ENCODE measurements at places on chromosomes 5 and 9. TPM values are rescaled to one million over a fixed set of nuclear protein-coding genes. Genes with fewer than 3 reads are reported as not detected.

SNCAIP gene
- total RNA-seq: 3.0 TPM

DNA sequence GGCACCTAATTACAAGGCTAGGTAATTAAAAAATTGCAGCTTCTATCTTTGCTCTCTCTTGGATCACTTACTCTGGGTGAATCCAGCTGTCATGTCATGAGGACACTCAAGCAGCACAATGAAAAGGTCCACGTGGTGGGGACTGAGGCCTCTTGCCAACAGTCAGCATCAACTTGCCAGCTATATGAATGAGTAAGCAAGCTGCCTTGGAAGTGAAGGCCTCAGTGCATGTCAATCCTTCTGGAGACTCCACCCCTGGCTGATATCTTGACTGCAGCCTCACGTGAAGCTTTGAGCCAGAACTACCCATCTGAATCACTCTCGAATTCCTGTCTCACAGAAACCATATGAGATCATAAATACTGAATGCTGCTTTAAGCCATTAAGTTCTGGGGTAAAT lies 140.5 kb downstream of the SNX18 start:
- DNase-seq: no peak

TGFBI gene
- 443 TPM for total RNA-seq

SLC6A7 gene
- total RNA-seq: not detected

DNA sequence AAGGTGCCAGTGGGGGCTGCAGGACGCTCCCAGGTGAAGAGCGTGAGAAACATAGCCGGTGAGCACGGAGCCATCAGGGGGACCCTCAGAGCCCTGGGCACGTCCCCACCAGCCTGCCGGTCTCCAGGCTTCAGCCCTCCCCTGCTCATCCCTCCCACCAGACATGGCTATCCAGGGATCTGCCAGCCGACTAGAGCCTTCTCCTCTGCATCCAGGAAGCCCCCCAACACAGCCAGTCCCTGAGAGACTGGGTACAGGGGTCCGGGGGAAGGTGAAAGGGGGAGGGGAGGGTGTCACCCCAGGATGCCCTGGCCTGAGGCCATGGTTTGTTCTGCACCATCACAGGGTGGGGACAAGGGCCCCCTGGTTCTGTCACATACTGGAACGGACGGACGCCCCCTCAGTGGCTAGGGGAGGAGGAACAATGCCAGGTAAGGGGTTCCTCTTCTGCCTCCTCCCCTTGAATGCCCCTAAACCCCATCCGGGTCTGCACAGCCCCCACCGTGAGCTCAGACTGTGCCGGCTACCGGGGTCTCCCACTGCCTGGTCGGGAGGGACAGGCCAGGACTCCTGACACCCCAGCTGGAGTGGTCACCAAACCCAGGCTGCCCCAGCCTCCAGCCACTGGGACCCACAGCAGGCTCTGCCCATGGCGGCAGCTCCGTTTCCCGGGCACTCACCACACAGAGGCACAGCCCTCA lies 34.3 kb downstream of the NACC2 start:
- no peak for DNase-seq

DNA sequence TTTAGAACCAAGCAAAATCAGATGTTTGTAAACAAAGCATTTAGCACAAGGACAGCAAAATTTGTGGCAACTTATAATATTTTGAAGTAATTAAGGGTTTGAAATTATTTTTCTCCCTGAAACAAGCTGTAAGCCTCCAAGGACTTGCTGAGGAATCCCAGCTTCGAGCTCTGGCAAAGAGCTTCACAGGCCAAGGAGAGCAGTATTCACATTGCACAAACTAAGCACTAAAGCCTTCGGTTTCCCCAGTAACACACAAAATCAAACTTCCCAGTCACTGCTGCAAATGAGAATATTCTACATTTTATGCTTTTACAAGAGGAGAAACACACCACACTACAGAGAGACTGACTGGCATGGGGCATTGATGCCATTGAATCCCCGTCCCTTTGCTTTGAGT lies 101.9 kb downstream of the WDR41 start:
- no peak for DNase-seq

GRCh38 chr9:119611565-119611964 lies 242.3 kb upstream of the BRINP1 start:
- DNase-seq: no peak

CDH9 gene
- not detected for total RNA-seq

GRCh38 chr5:178483620-178484019 lies 106.6 kb downstream of the COL23A1 start:
- DNase-seq: no peak

- no peak for DNase-seq
Observed at GRCh38 chr5:911601-912000, 18.9 kb downstream of the TRIP13 start.

- DNase-seq: no peak
Observed at GRCh38 chr9:35335164-35335563, 154.7 kb upstream of the RUSC2 start.

GRCh38 chr5:95620870-95621838 lies 1.3 kb downstream of the GPR150 start:
- no peak for DNase-seq

DNA sequence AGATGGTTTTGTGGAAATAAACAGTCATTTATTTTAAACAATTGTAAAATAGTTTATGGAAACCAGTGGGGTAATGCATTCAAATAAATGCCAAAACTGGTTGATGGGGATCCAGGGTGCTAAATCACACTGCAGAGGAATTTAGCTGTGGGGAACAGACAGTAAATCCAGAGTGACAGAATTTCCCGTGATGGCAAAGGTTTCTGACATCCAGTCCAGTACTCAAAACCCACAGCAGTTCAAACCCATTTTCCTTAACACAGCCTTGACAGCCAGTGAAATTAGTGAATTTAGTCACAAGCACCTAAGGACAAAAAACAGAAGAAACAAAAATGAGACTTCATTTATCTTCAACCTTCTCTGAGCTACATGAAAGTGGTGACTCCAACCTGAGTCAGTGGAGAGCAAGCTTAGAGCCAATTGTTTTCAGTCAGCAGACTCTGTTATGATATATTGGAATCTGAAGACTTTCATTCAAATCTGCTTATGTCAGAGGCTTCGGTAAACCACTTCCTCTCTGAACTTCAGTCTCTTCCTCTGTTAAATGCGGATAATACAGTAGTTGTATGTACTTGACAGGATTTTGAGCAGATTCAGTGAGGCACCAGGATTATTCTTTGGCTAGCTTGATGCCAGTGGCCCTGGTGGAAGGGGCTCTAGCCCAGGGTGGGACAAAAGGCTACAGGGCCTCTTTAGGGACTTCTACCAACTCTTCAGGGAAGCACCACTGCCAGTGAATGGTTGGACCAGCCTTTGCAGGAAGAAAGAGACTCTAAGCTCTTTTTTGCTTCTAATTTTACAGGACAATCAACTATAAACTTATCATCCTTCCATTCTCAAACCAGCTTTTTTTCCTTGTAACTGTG lies 185.3 kb downstream of the MAPKAP1 start:
- peak; percentile 84 for DNase-seq

GRCh38 chr9:36401164-36401740 lies 1.2 kb upstream of the RNF38 start:
- no peak for DNase-seq

NKD2 gene
- total RNA-seq: 1.7 TPM

- peak; percentile 75 for DNase-seq
Observed at GRCh38 chr5:134436523-134437339, 25.1 kb upstream of the CDKN2AIPNL start.

DNA sequence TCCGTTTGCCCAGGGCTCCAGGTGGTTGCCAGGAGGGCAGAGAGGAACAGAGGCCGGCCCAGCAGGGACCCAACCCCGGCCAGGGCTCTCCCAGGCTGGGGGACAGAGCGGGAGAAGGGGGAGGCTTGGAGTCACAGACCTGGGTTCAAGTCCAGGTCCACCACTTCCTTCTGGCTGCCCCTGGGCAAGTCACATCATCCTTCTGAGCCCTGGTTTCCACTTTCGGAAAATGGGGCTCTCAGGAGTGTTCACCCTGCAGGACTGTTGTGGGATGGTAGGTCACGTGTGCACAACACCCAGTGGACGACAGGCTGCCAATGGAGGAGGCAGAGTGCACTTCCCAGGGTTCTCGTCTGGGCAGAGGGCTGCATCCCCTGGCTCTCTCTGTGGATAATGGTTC lies 245.4 kb downstream of the PBX3 start:
- no peak for DNase-seq

GRCh38 chr9:35311891-35312639 lies 150.3 kb downstream of the UNC13B start:
- DNase-seq: no peak
